ENCODE measurements at places on chromosomes 3 and 15.

DNA sequence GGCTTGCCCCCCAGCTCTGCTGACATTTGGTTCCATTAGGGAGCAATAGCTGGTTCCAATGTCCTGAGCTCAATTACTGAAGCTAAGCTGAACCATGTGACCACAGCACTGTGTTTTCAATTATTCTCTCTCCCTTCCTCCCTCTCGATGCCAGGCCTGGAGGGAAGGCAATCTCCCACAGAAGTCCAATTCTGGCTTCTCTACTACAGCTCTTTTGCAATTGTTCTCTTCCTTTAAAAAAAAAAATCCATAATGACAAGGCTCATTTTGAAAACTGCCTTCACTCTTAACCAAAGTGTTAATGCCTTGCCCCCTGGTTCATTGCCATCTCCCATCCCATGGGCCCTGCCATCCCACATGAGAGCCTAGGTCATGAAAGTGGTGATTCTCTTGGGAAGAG is 24.8 kb downstream of the IL16 start:
- no peak for DNase-seq
- no peaks in the 10 kb centered on the region for H3K36me3 ChIP-seq
- H3K4me1 ChIP-seq: no peaks in the 10 kb centered on the region
- no peak overlapping the region for H3K4me3 ChIP-seq

- no peaks in the 10 kb centered on the region for H3K36me3 ChIP-seq
- peak; percentile 25 for DNase-seq
- H3K4me3 ChIP-seq: no peak overlapping the region
- no peak overlapping the region for H3K27ac ChIP-seq
- no peaks in the 10 kb centered on the region for H3K27me3 ChIP-seq
These were observed 2.9 kb upstream of the DIS3L start for GRCh38 chr15:66290518-66290917.

- peaks cover 19% of the 10 kb centered on the region for H3K27me3 ChIP-seq
- no peak for DNase-seq
- no peak overlapping the region for H3K4me3 ChIP-seq
- peaks cover 6% of the 10 kb centered on the region for H3K4me1 ChIP-seq
These were observed 3.9 kb upstream of the IREB2 start for GRCh38 chr15:78434134-78434533.

DNA sequence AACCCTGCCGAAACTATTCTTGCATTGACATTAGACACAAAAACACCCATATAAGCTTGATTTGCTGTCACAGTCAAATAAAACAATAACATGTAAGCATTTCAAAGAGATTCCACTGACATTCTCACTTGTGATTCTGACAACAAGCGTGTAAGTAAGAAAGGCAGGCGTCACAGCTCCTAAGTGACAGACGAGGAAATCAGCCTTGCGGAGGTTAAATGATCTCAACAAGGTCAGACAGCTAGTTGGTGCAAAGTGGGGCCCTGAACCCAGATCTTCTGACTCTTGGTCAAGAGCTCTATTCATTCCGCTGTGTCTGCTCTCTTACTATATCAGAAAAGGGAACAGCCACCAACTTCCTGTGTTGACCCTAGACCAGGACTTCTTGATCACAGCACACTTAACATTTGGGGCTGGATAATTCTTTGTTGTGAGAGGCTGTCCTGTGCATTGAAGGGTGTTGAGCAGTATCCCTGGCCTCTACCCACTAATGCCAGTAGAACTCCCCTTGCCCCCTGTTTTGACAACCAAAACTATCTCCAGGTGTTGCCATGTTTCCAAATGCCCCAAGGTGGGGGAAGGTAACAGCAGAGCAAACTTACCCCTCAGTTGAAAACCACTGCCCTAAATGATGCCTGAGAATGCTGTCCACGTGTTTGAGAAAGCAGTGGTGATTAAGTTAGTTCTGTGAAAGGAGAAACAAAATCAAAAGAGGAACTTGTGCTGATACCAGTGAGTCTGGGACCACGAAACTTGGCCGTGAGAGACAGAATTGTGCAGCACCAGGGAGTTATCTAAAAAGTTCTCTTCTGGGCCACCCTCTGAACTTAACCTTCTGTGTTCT is 86.1 kb downstream of the LIPC start:
- no peaks in the 10 kb centered on the region for H3K36me3 ChIP-seq
- H3K4me3 ChIP-seq: no peak overlapping the region
- H3K27me3 ChIP-seq: no peaks in the 10 kb centered on the region

GRCh38 chr3:32797776-32798175 is 20.0 kb upstream of the TRIM71 start:
- no peak overlapping the region for H3K4me3 ChIP-seq
- H3K4me1 ChIP-seq: peaks cover 12% of the 10 kb centered on the region
- H3K27me3 ChIP-seq: no peaks in the 10 kb centered on the region
- no peaks in the 10 kb centered on the region for H3K36me3 ChIP-seq

DNA sequence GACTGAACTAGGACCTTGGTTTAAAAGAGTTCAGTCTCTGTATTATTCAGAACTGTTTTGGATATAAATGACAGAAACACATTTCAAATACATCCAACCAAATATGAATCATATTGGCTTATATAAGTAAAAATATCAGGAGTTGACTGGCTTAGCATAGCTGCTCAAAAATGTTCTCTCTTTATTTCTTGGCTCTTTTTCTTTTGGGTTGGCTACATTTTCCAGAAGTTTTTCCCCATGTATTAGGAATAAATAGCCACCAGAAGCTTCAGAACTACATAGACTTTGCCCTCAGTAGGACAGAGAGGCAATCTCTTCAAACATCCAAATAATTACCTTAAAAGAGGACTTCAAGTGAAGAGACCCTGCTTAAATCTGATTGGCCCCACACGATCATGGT is 32.7 kb downstream of the KCNMB2 start:
- no peak for DNase-seq
- H3K27ac ChIP-seq: no peak overlapping the region
- H3K4me3 ChIP-seq: no peak overlapping the region
- no peaks in the 10 kb centered on the region for H3K36me3 ChIP-seq
- H3K27me3 ChIP-seq: no peaks in the 10 kb centered on the region

DNA sequence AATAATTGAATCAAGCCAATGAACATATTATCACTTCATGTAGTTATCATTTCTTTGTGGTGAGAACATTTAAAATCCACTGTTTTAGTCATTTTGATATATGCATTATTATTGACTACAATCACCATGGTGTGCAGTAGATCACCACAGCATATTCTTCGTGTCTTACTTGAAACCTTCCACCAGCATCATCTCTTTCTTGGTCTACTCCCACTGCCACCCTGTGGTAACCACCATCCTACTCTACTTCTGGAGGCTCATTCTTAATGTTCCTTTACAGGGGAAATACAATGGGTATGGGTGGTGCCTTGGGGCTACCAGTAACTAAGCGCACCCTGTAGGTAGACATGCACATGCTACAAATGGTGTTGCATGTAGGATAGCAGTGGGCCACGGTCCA is 25.4 kb downstream of the PXK start:
- no peak for DNase-seq
- no peaks in the 10 kb centered on the region for H3K27me3 ChIP-seq
- no peak overlapping the region for H3K4me3 ChIP-seq
- no peak overlapping the region for H3K27ac ChIP-seq
- H3K4me1 ChIP-seq: no peaks in the 10 kb centered on the region

GRCh38 chr3:149013726-149014125 is 22.4 kb downstream of the GYG1 start:
- no peaks in the 10 kb centered on the region for H3K36me3 ChIP-seq
- no peak overlapping the region for H3K4me3 ChIP-seq
- no peak for DNase-seq
- H3K27me3 ChIP-seq: no peaks in the 10 kb centered on the region
